Ammon's horn (tissue), 1 donor: ENCODE measurements at places on chromosomes 2 and 18.

- DNase-seq: no peak
Measured at GRCh38 chr2:36486521-36487044, 111.4 kb downstream of the FEZ2 start.

DNA sequence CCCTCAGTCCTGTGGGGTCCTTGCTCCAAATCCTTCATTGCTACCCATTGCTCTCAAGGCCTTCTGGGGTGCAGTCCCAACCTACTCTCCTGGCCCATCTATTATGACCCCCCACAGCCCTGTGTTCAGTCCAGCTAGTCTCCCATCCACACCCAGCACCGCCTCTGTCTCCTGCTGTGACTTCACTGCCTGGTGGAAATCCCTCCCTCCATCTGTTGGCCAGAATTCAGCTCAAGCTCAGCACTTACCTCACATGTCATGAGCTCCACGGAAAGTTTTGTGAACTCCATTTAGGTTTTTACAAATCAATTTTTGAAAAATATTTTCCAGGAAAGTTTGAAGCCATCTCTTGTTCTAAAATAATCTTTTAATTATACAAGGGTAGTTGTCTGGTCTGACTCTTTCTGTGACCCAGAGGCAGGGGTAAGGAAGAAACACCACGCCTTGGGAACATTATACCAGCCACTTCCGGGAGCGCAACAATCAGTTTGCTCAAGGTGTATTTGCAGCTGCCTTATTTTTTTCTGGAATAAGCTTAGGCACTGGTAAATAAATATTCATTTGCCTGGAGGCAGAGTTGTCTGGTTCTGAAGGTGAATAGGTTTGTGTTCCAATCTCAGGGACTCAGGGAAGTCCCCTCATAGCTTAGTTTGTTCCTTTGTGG, 110.8 kb downstream of the VIT start:
- DNase-seq: no peak

DNA sequence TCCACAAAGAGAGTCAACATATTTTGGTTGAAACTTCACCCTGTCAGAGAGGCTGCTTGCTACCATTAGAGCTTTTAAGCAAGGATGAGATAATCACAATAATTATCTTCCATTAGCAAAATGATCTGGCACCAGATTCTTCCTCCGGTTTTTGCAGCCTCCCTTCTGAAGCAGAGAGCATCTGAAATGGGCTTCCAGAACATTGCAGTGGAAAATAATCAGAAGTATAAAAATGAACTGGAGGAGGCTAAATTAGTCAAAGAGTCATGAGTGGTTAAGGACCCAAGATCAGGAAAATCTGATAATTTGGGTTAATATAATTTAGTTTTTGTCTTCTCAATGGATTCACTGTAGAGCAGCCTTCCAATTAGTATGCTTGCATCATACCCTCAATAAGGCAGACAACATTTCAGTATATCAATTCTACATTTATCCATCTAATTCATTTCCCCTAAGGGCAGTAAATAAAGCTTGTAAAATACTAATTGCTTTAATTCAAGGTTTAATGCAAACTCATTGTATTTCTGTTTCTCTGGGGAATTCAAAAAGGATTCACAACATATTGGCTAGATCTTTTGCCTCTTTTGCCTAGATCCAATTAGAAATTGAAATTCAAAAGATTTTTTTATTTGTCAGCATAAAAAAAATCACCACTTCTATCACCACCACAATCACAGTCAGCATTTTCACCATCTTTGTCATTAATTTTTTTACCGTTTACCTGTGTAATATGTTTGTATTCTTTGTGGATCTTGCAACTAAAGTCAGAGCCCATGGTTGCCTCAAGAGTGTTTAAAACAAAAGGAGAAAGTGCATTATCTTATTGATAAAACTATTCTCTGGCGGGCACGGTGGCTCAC, 537.2 kb upstream of the DCC start:
- no peak for DNase-seq

DNA sequence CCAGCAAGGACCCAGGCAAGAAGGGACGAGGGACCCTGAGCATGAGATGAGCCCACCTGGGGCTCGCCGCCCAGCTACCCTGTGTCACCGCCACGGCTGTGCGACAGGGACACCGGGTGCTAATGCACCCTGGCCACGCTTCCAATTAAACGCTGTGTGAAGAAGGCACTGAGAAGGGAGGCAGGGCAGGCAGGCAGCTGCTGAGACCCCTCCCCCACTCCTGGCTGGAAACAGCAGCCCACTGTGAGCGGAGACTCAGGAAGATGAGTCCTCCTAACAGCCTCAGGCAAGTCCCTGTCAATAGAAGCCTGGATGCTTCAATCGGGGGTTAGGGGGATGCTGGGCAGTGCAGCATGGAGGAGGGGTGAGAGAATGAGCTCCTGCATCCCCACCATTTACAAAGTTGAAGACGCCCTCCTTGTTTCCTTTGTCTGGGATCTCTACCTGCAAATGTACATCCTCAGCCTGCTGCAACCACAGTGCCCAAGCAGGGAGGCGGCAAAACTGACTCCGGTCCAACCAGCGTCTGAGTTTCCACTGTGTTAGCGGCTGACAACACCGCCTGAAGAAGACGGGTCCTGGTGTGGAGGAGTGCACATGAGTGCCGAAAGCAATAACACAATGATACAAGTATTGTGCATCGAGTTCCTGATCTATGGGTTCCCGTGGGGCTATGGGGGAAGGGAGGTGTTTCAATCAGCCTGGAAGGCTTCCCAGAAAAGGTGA, 12.8 kb downstream of the TMEM163 start:
- no peak for DNase-seq

- DNase-seq: no peak
Measured at GRCh38 chr2:215553946-215554345, 118.1 kb upstream of the FN1 start.

DNA sequence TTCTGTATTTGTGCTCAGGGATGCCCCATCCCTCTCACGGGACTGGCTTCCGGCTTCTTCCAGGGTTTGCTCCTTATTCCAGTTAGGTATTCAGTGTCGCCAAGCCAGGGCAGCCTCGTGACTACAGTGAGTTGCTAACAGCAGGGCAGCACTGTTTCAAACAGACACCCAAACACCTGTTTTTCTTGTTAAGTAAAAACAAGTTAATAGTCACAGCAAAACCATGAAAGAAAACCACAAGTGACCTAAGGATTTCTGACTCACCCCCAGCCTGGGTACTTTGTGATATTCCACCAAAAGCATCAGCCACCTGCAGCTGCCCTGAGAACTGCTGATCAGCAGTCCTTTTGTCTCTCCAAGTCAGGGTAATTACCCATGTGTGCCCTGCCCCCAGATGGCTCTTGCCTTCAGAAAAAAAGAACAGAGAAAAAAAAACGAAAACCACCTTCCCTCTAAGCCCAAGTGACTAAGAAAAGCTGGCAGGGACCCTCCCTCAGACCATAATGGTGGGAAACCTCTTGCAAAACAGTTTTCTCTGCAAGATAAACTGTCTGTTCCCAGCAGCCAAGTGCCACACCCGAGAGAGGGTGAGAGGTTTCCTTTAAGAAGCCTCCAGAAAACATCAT, 178.2 kb downstream of the ANAPC1 start:
- DNase-seq: no peak

- DNase-seq: no peak
Measured at GRCh38 chr2:118878531-118879149, 31.2 kb upstream of the EN1 start.
